GDM1 (cell line): ENCODE measurements at places on chromosomes 6 and 20.

- DNase-seq: no peak
Measured at GRCh38 chr20:51118216-51118615, 95.3 kb upstream of the KCNG1 start.

GRCh38 chr6:66328200-66328599, 621.2 kb upstream of the EYS start:
- no peak for DNase-seq

DNA sequence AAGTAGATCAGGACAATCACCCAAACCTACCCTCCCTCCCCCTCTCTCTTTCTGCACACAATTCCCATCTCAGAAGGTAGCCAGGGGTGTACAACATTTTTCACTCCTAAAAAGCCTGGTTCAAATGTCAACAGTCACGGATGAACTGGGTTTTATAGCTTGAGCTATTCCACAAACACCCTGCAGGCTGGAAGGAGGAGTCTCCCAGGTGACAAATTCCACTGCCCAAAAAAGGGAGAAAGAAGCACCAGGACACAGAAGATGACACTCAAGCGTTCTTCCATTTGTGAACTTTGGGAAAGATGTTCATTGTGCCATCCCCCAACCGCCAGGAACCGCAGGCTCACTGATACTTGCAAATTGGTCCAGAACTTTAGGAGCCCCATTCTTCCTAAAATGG, 111.5 kb upstream of the NFATC2 start:
- DNase-seq: no peak

DNA sequence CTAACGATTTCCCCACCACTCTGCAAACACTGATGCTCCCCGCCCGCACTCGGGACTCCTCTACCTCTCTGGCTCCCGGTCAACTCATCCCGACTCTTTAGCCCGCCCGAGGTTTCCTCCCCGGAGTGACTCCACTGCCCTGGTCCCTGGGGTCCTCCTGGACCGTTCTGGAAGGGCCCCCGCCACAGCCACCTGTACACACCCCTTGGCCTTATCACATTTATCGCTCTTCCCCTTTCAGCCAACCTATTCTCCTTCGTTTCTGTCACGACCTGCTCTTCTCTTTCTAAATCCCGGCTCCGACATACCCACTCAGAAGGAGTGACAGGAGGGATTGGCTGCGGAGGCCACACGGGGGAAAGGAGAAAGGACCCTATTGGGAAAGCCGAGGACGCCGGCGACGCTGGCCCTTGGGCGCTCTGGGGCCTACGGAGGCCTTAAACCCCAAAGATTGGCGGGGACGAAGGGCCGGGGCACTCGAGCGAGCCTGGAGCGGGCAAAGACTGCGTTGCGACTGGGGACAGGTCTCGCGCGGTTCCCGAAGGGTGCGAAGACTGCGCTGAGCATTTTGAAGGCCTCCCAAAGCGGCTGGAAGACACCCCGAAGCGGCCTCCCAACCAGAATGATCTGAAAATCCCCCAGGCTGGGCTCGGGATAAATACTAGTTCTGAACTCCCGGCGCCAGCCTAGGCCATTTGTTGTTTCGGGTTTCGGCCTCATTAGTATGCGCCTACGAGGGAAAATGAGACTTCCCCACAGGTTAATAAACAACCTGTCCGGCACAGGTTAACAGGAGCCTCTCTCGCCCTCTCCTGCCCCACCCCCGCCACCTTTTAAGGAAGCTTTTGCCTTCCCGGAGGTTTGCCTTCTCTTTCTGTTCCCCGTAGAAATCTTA, 9.2 kb downstream of the SIM1 start:
- DNase-seq: no peak

DNA sequence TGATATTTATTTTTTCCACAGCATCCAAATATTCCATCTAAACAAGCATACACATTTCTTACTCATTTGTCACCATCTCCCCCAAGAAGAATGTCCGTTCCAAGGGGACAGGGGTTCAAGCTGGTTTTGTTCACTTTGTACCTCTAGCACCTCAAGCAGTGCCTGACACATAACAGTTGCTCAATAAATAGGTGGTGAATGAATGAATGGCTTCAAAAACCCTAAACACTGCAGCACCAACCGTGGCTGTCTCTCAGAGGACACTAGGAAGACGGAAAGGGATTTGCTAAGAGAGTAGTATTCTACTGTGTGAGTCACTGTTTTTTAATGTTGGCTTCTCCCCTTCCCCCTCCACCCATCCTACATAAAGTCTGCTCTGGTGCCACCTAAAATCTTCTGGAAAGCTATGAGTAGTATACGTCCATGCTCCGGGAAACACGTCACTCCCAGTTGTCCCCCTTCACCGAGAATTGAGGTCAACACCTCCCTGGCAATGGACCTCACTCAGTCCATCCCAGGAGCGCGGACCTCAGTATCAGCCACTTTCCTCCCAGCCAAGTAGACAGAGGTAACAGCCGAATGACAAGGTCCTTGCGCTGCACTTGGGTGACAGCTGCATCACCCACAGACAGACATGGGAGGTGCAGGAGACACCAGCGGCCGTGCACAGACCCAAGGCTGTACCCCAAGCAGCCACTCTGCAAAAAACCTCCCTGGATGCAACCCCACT, 107.4 kb downstream of the PREX1 start:
- DNase-seq: no peak

- DNase-seq: no peak
Measured at GRCh38 chr6:25058941-25059340, 123.2 kb upstream of the RIPOR2 start.

DNA sequence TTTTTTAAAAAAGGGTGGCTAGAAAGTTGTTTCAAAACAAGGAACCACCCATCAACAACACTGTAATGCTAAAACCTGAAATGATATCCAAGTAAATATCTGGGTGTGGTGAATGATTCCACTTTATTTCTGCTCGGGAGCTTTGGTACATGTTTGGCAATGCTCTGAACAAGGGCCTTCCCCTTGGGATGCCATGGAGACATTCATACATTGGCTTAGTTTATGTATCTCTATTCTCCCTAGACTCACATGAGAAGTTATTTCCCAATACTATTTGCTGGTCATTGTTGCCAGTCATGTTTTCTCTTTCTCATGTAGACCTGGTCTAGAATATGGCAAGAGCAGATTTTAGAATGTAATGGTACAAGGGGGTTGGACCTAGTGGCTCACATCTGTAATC, 22.9 kb downstream of the ADTRP start:
- no peak for DNase-seq

GRCh38 chr20:59779656-59780380, 153.6 kb downstream of the SYCP2 start:
- DNase-seq: no peak

GRCh38 chr6:3784885-3785744, 33.6 kb upstream of the PXDC1 start:
- DNase-seq: no peak

- no peak for DNase-seq
Measured at GRCh38 chr6:144320741-144321140, 35.6 kb downstream of the UTRN start.

DNA sequence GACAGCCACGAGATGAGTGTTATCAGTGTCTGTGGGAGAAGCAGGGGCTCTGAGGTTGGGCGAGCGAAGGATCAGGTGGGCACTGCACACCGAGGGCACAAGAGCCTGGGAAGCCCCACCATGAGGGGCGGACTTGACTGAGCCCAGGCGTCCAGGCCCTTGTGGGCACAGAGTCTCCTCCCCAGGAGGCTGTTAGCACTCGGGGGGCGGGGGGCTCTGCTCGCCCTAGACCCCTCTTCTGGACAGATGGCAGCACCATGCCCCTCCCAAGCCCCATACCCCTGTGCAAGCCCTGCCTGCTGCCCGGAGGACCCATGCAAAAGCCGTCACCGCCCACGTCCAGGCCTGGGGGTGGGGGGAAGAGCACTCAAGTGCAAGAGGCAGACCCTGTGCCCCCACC, 21.7 kb upstream of the SLCO4A1 start:
- DNase-seq: no peak

- no peak for DNase-seq
Measured at GRCh38 chr6:30002871-30003270, 58.2 kb upstream of the POLR1H start.

DNA sequence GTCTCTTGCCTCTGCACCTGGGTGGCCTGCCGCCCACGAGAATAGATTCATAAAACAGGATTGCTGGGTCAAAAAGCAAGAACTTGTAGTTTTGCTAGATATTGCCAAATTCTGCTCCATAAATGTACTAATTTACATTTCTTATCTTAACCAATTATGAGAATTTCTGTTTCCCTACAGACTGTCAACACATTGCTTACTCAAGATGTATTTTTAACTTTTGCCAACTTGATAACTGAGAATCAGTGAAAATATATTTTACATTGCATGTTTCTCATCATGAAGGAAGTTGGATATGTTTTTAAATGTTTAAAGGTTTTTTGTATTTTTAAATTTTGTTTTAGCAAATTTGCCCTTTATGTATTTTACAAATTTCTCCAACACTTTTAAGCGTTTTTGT, 664.8 kb downstream of the MMUT start:
- no peak for DNase-seq

DNA sequence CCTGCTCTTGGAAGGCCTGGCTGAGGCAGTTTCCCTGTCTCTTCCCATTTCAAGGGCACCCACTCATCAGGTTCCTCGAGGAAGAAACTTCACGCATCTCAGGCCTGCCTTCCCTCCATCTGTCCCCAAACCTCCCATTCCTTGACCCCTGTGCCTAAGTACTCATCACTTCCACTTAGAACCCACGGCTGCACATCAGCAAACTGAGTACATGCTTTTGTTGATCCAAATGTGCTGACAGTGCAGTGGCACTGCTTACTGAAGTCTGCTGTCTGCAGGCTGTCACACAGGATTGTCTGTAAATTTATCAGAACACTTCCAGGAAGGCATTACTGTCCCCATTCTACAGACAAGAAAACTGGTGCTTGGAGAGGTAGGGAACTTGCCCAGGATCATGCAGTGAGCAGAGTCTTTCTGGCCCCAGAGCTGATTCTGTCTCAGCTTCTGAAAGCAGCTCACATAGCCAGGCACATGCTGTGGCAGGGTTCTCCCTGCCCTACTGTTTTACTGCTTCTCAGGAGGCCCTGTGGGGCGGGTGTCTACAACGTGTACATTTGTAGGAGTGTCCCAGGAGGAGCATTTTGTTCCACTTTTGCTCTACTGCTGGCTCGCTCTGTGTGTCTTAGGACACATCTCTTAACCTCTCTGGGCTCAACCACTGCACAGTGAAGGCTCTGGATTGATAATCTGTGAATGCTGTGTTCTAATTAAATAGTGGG, 64.2 kb upstream of the XRN2 start:
- DNase-seq: no peak

GRCh38 chr20:33653218-33653899, 8.8 kb upstream of the C20orf144 start:
- DNase-seq: peak; percentile 42

GRCh38 chr20:11912659-11913415, 4.9 kb upstream of the BTBD3 start:
- DNase-seq: no peak

GRCh38 chr6:29887330-29887818, 55.0 kb upstream of the HLA-A start:
- no peak for DNase-seq

DNA sequence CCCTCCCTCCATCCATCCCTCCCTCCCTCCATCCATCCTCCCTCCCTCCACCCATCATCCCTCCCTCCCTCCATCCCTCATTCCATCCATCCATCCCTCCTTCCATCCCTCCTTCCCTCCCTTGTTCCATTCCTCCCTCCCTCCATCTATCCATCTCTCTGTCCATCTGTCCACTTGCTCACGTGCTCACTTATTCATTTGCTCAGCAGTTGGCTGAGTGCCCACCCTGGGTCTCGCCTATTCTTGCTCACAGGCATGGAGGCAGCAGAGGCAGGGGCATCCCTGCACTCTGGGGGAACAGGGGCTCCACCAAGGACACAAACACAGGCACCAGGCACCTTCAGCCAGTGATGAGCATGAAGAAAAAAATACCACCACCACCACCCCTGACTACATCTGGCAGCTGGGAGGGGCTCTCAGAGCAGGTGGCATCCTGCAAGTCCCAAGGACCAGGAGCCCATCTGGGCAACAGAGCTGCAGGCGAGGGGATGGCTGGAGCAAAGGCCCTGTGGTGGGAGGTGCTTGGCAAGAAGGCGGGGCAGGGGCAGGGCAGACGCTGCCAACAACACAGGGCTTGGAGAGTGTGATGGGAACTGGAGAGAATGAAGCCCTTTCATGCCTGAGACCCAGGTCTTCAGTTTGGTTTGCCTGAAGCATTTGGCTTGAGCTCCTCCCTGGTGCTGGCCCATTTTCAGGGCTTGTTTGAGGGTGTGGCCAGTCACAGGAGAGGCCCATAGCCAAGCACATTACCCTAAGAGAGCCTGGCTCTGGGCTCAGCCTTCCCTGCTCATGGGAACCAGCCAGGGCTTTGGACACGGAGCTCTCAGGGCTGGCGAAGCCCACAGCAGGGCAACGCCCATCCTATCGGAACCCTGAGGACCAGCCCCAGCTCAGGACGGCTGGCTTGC, 40.2 kb upstream of the MRGBP start:
- DNase-seq: no peak

- DNase-seq: no peak
Measured at GRCh38 chr6:74048387-74048786, 352.4 kb downstream of the CD109 start.

DNA sequence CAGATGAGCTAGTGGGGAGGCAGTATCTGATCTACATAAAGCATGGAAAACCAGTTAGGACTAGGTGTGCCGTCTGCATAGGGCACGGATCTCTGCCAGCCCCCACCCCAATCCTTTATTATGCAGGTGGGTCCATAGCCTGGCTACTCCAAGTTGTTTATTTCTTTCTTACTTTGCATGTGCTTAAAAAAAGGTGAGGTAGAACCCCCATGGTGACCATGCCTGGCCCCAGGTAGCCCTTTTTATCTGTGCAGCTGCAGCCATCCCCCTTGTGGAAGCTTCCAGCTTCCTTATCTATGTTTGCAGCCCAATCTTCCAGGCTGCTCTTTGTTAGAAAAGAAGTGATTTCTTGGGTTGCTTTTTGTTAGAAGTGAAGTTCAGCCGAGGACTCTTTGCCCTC, 9.0 kb upstream of the TREM2 start:
- DNase-seq: no peak

DNA sequence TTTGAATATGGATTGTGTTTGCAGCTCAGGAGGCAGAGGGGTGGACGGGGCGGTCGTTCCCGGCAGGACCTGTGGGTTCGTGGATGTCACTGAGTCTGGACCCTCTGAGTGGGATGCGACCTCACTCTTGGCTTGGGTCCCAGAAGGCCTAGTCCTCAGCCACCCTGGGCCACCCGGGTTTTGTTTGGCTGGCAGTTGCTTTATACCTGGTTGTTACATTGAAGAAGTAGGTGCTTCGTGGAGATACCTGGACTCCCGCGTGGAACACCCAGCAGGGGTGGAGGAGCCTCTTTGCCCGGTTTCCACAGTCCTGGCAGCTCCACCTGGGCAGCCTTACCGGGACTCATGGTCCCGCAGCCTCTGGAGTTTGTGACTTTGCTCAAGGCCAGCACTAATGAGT, 405.1 kb downstream of the TAF4 start:
- DNase-seq: no peak

GRCh38 chr20:11453430-11453829, 464.3 kb upstream of the BTBD3 start:
- peak; percentile 7 for DNase-seq

DNA sequence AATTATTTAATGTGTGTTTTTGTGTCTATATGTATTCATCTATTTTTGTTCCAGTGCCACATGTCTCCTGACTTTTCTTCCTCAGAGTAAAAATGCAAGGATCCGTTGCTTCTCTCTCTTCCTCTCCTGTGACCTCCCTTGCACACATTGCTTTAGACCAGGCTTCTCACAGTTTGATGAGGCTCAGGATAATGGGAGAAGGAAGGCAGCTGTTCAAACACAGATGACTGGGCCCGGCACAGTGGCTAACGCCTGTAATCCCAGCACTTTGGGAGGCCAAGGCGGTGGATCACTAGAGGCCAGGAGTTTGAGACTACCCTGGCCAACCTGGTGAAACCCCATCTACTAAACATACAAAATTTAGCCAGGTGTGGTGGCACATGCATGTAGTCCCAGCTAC, 241.9 kb downstream of the SAMD5 start:
- no peak for DNase-seq
